ENCODE measurements at places on chromosomes 11 and 22.

- no peak for DNase-seq
Observed at GRCh38 chr22:32874976-32875375, 73.5 kb downstream of the TIMP3 start.

- no peak for DNase-seq
Observed at GRCh38 chr11:1171985-1172728, 14.4 kb downstream of the MUC5AC start.

GRCh38 chr11:129292092-129292491, 83.6 kb upstream of the BARX2 start:
- DNase-seq = no peak

- no peak for DNase-seq
Observed at GRCh38 chr11:91513734-91514133, 710.9 kb upstream of the FAT3 start.

DNA sequence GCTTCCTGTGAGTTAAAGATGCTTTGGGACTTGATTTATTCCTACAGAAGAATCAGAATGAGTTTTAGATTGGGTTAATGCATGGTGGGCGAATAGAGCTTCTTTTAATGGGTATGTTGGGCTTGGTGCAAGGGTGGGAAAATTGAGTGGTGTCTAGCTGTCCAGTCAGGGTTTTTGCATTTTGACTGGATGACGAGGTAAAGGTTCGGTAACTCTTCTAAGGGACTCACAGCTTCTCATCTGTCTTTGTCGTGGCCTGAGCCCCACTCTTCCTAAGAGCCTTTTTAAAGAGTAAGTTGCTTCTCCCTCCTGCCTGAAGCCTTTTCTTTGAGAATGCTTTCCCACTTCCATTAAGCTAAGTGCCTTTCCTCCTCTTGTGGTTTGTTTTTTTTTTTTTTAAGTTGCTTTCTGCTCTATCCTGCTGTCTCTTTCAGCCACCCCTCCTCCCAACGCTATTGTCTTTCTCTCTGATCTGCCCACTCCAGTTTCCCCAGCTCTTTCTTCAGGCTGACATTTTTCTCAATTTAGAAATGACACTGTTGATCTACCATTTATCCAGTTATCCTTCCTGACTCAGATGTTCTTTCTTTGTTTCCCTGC, 1.1 kb downstream of the DPF2 start:
- DNase-seq = no peak

GRCh38 chr11:35114906-35115687, 23.9 kb upstream of the CD44 start:
- DNase-seq = no peak

DNA sequence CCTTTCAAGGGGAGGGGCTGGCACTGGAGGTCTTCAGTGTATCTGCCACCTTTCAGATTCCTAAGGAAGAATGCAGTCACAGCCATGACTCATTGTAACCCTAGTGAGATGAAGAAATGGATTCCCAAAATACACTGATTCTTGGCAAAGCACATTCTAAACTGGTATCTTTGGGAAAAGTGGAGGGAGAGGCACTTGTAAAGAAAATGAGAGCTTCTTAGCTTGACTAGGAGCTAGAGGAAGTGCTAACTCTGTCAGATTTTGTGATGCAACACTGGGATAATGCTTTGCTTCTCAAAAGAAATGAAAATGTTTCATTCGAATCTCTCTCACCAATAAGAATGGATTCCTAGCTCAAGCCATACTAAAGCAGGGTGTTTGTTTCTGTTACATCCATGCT, 14.3 kb downstream of the NRIP3 start:
- DNase-seq = no peak

DNA sequence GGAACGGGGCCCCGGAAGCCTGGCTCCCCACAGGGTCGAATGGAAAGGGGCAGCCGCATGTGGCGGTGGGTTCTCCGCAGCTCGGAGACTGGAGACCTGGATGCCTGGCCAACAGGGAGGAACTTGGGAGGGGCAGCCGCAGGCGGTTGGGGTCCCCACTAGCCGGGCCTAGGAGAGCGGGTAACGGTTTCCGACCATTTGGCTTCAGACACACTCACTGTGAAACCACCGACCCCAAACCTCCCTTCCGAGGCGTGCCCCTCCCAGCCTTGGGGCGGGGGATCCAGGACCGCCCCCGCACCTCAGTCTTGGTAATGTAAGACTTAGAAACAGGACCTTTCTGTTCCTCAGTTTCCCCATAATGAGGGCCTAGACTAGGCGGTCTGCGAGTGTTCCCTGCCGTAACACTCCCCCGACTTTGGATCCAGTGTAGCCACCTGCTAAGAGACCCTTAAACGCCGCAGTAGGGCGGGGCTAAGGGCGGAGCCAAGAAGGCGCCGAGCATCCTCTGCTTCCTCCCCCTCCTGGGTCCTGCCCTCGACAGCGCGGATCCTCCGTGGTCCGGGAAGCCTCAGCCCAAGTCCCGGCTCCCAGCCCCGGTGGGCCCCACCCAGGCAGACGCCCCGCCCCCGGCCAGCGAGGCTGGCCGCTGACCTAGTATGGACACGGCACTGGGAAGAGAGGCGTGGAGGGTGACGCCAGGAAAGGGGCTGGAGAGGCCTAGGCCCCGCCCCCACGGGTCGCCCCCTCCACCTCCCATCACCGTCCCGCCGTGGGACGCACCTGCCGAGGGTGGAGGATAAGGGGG, 1.8 kb upstream of the RASGRP2 start:
- DNase-seq = peak; percentile 97

DNA sequence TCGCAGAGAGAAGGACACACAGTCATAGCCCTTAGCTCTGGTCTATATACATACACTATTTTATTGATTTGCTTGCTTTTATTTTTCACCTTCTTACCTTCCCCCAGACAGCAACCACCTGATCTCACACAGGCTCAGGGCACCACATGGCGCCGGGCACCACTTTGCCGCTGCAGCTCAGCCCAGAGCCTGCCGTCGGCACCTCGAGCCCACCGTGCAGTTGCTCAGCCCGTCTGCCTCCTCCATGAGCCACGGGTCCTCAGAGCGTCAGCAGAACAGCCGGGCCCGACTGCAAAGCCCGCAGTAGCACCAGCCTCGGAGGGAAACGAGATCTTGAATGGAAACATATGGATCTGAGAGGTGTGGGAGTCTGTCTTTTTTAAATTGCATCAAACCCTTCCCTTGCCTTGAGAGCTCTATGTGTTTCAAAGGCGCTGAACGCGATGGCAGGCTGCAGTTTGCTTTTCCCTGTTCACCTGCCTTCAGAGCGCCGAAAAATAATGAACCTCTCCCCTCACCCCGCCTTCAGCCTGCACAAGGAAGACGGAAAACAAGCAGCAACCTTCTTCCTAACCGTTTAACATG, 505.4 kb downstream of the MN1 start:
- no peak for DNase-seq

- DNase-seq = no peak
Observed at GRCh38 chr11:95897731-95898130, 26.2 kb downstream of the MTMR2 start.

GRCh38 chr11:115980337-115981103, 476.3 kb upstream of the CADM1 start:
- no peak for DNase-seq

GRCh38 chr11:35905646-35906276, 38.1 kb upstream of the LDLRAD3 start:
- no peak for DNase-seq

DNA sequence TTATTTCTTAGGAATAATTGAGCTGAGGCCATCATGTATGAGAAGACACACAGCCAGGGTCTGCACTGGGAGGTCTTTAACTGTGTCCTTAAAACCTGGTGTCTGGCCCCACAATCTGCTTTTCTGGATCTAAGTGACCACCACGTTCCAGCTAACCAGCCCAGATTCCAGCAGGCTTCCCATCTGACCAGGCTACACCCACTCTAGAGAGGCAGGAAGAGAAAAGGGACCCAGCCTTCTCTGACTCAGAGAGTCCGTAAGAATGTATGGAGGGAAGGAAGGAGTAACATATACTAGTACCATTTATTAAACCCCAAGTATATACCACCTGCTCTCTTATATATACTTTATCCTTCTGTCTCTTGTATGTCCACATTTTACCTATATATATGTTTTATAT, 80.1 kb downstream of the LDLRAD3 start:
- DNase-seq = no peak

DNA sequence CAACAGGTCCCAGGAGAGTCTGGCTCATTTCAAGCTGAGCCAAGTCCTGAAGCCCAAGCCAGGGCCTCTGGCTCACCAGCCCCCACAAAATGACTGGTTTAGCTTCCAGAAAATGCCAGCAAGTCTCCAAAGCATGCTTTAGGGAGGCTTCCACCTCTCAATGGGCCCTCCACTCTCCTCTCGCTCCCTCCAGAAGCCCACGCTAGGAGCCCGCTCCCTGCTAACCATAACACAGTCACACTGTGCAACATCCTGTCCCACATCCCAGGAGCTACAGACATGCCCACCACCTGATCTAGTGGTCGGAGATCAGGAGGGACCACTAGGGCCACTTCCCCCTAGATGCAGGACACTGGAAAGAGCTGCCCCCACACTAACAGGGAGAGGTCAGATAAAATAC, 6.9 kb downstream of the SULT4A1 start:
- peak; percentile 38 for DNase-seq

- DNase-seq = peak; percentile 68
Observed at GRCh38 chr11:72229925-72230763, 5.6 kb downstream of the INPPL1 start.

- DNase-seq = peak; percentile 89
Observed at GRCh38 chr22:29369460-29369859, 18.9 kb downstream of the AP1B1 start.

GRCh38 chr22:23215294-23216241, 35.3 kb downstream of the BCR start:
- no peak for DNase-seq

DNA sequence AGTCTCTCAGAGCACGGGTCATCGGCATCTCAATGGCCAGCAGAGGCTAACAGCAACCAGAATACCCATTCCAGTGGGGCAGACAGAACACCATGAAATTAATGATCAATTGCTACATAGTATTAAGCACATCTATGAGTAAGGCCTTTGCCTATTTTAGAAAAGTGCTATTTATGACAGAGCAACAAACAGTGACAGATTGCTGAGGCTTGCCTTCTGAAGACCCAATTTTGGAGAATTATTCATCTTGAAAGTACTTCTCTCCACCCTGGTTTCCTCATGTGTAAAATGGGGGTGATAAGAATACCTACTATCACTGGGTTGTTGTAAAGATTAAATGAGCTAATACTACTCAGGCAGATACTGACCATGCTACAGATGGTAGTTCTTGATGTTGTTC, 232.7 kb downstream of the TENM4 start:
- DNase-seq = no peak

- peak; percentile 38 for DNase-seq
Observed at GRCh38 chr11:64793271-64794160, 9.5 kb downstream of the MAP4K2 start.

GRCh38 chr11:43582863-43583462, 97.6 kb upstream of the HSD17B12 start:
- no peak for DNase-seq

DNA sequence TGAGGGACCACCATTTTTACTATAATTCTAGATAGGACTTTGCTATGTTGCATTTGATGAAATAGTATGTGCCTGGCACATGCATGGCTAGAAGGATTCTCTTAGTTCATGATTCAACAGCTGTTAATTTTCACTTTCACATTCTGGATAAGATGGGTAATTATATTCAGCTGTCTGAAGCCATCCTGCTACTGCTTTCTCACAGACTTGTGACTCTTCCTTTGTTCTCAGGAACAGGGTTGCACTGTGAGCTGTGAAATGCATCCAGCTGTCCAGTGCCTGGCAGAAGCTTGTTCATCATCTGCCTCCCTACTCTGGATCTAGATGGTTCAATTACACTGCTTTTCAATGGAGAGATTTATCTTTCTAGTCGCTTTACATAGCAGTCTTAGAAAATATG, 610.1 kb upstream of the ANO5 start:
- DNase-seq = no peak

DNA sequence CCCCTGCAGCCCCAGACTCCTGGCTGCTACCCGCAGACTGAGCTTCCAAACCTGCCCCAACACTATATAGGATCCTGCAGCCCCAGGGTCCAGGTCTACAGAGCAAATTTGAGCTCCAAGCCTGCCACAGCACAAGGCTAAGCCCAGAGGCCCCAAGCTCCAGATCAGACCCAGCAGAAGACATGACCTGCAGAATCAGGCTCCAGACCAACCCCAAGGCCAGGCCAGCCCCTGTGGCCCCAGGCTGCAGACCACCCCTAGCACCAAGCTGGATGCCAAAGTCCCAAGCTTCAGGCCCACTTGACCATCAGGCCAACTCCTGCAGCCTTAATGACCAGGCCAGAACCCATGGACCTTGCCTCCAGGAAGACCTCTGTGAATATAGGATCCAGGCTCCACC, 145.3 kb downstream of the DLG2 start:
- no peak for DNase-seq

- DNase-seq = no peak
Observed at GRCh38 chr22:35465109-35465701, 65.3 kb downstream of the MCM5 start.

DNA sequence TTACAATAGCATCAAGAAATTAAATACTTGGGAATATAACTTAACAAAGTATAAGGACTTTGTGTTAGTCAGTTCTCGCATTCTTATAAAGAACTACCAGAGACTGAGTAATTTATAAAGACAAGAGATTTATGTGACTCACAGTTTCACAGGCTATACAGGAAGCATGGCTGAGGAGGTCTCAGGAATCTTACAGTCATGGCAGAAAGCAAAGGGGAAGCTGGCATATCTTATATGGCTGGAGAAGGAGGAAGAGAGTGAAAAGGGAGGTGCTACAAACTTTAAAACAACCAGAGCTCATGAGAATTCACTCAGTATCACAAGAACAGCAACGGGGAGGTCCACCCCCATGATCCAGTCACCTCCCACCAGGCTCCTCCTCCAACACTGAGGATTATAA, 32.0 kb upstream of the CCDC134 start:
- peak; percentile 45 for DNase-seq

GRCh38 chr11:87198266-87198881, 160.6 kb downstream of the TMEM135 start:
- DNase-seq = no peak

DNA sequence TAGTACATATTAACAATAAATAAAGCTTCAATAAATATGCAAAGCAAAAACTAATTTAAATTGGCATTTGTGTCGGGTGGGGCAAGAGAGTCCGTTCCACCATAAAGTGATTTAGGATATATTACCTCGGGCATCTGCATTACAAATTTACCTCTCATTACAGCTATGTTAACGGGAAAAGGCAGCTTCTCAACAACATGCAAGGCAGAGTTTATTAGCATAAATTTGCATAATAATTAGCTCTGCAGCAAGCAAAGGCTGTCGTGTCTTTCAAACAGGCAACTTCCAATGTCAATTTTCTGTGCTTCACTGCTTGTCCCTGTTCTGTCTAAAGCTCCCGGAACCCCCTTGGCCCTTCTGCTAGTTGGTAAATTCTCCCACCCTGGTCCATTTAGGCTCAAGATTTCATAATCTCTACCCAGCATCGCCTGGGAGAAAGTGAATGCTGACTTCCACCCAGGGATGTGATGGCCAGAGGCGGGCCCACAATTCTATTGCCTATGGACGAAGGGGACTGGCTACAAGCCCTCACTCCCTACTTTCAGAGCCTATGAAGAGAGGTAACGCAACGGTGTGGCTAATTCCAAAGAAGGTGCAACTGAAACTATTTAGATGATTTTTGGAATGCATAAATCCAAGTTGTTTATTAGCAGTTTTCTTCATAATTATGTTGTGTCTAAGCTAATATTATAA, 462.1 kb downstream of the OPCML start:
- no peak for DNase-seq

GRCh38 chr11:111019871-111020670, 225.5 kb upstream of the POU2AF2 start:
- no peak for DNase-seq

- no peak for DNase-seq
Observed at GRCh38 chr11:8347978-8348377, 84.3 kb upstream of the LMO1 start.

GRCh38 chr11:33919645-33920044, 27.8 kb upstream of the LMO2 start:
- DNase-seq = no peak

Measured in posterior vena cava (tissue), 2 donors.